ENCODE measurements at places on chromosomes 2 and 18.

DNA sequence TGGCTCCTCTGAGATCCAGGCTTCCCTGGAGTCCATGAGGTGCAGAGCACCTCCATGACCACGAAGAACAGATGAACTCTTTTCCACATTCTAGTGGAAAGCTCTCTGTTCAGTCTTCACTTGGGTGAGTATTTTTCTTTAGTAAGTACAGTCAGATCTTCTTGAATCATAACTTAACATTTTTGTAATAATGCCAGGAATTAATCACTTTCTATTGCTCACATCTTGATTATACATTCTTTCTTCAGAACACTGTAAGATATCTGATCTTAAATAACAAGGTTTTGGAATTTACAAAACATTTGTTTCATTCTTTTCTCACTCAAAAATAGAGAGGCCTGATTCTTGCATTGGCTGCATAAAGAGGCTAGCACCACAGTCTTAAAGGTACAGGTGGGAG is 45.4 kb upstream of the RND3 start:
- DNase-seq, result no peak

- no peak for DNase-seq
Observed at GRCh38 chr18:32478807-32479206, 8.1 kb upstream of the GAREM1 start.

GRCh38 chr2:154489266-154489858 is 209.1 kb upstream of the KCNJ3 start:
- no peak for DNase-seq

DNA sequence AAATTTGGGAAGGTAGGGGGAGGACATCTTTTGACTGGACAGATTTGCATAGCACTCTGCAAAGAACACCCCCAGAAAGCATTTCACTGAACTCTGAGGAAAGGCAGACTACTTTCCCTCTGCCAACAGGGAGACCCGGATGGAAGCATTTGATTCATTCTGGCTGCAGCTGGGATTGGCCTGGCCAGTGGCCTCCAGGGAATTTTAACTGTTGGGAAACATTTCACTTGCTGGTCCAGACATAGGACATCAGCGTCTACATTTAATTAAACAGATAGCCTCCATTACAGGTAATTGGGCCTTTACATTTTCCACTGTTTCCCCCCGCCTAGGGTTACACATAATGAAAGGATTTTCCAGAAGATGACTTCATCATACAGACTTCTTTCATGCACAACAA is 92.8 kb downstream of the MARCHF4 start:
- no peak for DNase-seq

- DNase-seq, result no peak
Observed at GRCh38 chr2:236195726-236196125, 27.5 kb upstream of the GBX2 start.

GRCh38 chr2:165633431-165633830 is 160.6 kb downstream of the GALNT3 start:
- peak; percentile 45 for DNase-seq

DNA sequence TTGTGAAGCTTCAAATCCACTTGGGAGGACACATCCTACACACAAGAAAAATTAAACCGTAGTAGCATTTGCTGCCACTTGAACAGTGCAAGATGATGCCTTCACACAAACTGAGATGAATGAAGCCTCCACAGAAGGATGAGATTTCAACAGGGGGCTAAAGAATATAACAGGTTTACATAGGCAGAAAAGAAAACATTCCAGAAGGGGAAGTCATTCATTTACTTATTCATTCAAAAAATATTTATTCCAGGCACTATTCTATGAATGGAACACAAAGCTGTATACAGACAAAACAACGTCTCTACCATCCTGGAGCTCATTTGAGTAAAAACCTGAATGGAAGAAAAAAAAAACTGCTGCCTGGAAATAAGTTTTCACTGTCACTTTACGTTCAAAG is 170.5 kb downstream of the CDH20 start:
- no peak for DNase-seq

DNA sequence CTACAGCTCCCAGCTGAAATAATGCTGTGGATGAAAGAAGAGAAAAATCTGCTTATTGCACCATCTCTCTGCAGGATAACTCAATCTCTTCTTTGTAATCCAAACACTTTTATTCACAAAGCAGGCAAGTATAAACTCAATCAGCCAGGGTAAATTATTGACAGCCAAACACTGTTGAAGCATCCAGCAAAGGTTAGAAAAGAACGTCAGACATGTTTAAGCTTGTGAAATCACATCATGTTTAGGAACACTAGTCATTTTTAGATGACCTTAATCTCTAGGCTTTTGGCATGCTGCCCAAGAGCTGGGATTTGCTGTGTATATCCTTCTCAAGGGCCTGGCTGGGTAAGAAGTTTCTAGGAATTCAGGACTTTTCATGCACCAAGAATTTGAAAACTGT is 1148.1 kb upstream of the FANCL start:
- DNase-seq, result no peak

- DNase-seq, result no peak
Observed at GRCh38 chr2:227551836-227552235, 46.9 kb upstream of the SCYGR2 start.

DNA sequence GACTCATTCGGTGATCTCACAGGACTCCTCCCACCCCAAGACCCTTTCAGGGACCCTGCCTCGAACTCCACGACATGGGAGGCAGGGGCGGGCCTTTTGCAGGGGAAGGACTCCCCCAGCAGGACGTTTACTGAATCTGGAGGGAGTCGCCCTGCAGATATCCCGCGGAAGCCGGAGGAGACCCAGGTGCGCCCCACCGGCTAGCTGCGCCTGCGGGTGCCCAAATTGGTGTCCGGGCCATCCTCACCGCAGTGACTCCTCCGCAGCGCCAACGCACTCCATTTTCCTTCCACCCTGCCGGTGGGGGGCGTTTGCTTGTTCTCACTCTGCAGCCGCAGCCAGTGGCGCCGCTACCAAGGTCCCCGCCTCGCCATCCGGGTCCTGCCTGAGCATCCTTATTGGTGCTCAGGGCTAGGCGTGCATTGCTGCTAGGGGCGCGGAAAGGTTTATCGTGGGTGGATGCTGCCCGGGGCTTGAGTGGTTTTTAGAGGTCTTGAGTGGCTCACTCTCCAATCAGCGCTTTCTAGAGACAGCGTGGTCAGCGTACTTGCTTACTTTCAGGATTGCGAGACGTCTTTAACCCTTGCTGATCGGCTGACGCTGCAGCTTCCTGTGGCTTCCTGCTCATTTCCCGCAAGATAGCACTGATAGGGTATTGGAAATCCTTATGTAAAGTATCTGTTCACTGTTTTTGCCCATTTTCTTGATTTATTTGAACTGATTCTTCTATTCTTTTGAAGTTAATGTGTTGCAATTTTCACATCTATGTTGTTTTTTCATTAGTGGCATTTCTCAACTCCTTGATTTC is 81.4 kb downstream of the BIN1 start:
- peak; percentile 92 for DNase-seq

DNA sequence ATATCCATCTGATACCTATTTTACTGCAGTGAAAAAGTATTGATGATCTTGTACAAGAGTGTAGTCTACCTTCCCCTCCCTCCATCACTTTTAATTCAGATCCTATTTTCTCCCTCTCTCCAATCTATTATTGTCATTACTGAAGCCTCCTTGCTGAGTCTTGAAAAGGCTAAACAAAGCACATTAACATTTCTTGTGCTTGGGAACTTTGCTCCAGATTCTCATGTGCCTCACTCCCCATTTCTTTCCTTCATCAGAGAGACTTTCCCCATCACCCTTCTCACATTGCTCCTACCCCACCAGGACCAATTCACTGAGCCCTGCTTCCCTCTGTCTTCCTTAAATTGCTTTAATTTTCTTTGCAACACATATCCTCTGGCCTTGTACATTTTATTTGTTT is 736.2 kb upstream of the GCFC2 start:
- DNase-seq, result peak; percentile 4

DNA sequence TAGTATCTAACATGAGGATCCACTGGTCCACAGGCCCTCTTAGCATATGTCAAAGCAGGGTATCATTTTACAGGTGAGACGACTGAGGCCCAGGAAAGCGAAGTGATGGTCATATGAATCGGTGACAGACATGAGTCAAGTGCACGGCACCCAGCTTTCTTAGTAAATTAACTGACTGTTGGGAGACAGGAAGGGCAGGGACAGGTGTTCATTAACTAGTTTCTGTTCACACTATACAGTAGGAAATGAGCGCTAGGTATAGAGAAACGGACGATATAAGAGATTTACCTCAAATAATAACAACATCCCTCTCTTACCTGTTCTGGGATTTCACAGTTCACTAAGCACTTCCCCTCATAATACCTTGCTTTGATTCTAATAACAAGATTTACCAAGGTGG is 1.7 kb upstream of the SMARCAL1 start:
- DNase-seq, result no peak

DNA sequence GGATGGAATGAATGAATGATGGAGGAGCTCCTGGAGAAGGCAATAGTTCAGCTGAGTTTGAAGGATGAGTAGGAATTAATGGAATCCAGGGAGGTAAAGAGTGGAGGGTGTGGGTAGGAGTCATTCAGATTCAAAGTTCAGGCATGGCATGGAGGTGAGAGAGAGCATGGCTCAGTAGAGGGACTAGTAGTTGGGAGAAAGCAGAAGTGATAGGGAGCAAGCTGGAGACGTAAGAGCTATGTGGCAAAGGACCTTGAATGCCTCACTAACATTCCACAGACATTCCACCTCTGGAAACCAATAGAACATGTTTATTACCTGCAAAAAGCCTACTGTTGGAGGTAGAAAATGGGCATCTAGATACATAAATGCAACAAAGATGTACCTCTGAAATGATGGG is 170.1 kb downstream of the HAUS1 start:
- peak; percentile 67 for DNase-seq

DNA sequence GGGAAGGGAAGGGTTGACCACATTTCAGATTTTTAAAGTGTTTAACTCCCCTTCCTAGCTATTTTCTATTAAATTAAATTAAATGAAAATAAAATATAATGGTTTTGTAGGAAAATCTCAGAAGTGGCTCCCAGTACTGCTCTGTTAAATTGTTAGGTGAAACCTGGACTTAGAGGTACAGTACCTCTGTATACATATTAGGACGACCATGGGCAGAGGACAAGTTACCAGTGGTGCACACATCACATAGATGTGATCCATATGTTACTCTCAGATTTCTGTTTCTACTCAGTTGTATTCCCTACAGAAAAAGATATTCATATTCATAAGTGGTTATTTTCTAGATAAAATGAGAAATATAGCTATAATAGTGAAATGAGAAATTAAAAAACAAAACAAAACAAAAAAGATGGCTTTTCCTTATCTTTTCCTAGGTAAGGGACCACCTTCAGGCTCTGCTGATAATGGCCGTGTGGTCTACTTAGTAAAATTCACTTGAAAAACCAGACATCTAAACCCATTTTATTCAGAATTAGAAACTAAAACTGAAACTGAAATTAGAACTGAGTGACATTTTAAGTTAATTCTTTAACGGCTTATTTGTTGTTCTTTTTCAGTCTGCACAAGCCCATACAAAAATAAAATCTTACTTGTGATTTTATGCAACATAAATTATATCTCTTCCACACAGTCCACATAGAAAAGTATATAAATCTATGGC is 832.5 kb upstream of the CHAC2 start:
- DNase-seq, result no peak
